ENCODE measurements at places on chromosomes 4 and X. TPM values are rescaled to one million over a fixed set of nuclear protein-coding genes. Genes with fewer than 3 reads are reported as not detected.

KIT gene
- 0.79 TPM for polyA plus RNA-seq

SLC6A8 gene
- 22.3 TPM for polyA plus RNA-seq

DNA sequence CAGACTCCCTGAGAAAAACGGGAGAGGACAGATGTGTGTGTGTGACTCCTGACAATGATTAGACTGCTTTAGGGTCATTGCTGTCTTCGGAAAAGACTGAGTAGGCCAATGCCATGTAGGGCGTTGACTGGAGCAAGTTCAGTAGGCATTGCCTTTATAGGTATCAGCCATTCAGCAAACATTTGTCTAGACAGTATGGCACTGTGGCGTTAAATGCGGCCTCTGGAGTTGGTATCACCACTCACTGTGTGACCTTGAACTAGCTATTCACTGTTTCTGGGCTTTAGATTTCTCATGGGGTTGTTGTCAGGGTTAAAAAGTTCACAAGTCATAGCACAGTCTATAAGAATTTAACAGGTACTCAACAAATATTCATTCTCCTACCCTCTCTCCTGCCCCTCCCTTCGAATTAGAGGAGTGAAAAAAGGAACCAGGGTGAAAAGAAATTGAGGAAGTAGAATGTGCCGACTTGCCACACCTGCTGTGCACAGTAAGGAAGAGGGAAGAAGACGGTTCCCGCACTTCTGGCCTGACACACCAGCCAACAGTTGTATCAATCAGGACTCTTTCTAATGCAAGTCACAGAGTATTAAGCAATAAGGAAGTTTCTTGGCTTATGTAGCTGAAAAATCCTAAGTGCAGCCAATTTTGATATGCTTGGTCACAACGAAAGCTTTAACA, 83.2 kb upstream of the PLAC8 start:
- H3K4me1 ChIP-seq, result no peaks in the 10 kb centered on the region
- H3K36me3 ChIP-seq, result no peaks in the 10 kb centered on the region
- H3K27ac ChIP-seq, result no peak overlapping the region

HS6ST2 gene
- polyA plus RNA-seq, result 0.18 TPM
